ENCODE measurements at places on chromosomes 3 and 15. TPM values are rescaled to one million over a fixed set of nuclear protein-coding genes. Genes with fewer than 3 reads are reported as not detected.

RLBP1 gene
- total RNA-seq, result not detected

ZNF660 gene
- 5.5 TPM for total RNA-seq

CHRM5 gene
- total RNA-seq, result not detected

LRRIQ4 gene
- total RNA-seq, result not detected

UROC1 gene
- total RNA-seq, result not detected

IQCF5 gene
- total RNA-seq, result not detected
